ENCODE measurements at places on chromosomes 12 and 14. TPM values are rescaled to one million over a fixed set of nuclear protein-coding genes. Genes with fewer than 3 reads are reported as not detected.

TDRD9 gene
- 1.1 TPM for total RNA-seq

- DNase-seq, result no peak
Observed at GRCh38 chr12:25041006-25041741, 92.3 kb upstream of the BCAT1 start.

GRCh38 chr14:88227693-88228092 lies 95.4 kb downstream of the KCNK10 start:
- no peak for DNase-seq

GRCh38 chr12:10873378-10873777 lies 10.7 kb downstream of the PRH1 start:
- DNase-seq, result no peak

EPYC gene
- total RNA-seq, result not detected

ERBB3 gene
- total RNA-seq, result 22.7 TPM

DNA sequence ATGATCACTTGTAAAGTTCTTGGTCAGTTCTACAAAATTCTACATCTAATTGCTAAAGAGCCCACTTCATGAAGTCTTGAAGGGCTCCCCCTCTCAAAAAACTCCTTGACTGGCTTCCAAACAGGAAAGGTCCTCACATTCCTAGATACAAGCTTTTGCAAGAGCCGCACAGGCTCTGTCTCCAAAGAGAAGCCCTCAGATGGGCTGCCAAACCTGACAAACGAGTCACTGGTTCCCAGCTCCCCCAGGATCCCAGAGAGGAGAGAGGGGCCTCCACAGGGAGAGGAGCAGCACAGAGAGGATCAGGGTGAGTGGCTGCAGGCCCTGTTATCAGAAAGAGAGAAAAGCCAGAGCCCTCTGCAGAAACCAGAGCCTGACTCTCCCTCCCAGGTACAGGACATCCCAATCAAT lies 5.8 kb downstream of the NID2 start:
- no peak for DNase-seq

- DNase-seq, result no peak
Observed at GRCh38 chr12:48157889-48158370, 615 bp upstream of the ASB8 start.

DNA sequence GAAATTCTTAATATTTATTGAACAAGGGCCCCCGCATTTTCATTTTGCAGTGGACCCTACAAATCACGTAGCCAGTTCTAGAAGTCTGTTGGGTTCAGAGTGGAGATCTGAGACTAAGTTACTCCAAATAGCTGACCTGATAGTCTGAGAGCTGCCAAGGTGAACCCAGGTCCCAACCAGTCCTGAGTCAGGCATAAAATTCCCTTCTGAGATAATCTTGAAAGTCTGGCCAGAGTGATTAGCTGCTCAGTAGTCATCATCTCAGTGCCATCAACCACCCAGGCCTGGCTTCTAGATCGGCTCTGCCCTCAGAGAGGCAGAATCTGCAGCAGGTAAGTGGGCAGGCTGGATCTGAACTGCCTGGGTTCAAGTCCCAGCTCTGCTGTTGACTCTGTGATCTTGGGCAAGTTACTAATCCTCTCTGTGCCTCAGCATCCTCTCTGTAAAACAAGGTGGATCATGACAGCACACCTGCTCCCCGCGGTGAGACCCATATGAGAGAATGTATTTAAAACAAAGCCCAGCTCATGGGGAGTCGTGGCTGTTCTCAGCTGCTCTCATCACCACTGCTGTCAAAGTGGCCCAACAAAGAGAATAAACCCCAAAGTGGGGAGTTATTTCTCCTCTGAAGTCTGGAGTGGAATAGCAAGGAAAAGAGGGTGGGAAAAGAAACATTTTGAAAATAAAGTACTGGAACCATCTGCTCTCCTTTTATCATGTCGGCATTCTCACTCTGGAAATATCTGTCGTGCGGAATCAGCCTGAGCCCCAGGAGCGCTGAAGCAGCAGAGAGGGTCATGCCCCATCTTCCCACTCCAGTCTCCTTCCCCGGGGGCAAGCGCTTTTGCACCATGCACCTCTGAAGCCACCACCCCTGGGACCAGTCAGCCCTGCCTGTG lies 193.3 kb downstream of the DPF3 start:
- DNase-seq, result no peak

- DNase-seq, result peak; percentile 66
Observed at GRCh38 chr12:100154474-100155247, 12.0 kb upstream of the BLTP3B start.

DNA sequence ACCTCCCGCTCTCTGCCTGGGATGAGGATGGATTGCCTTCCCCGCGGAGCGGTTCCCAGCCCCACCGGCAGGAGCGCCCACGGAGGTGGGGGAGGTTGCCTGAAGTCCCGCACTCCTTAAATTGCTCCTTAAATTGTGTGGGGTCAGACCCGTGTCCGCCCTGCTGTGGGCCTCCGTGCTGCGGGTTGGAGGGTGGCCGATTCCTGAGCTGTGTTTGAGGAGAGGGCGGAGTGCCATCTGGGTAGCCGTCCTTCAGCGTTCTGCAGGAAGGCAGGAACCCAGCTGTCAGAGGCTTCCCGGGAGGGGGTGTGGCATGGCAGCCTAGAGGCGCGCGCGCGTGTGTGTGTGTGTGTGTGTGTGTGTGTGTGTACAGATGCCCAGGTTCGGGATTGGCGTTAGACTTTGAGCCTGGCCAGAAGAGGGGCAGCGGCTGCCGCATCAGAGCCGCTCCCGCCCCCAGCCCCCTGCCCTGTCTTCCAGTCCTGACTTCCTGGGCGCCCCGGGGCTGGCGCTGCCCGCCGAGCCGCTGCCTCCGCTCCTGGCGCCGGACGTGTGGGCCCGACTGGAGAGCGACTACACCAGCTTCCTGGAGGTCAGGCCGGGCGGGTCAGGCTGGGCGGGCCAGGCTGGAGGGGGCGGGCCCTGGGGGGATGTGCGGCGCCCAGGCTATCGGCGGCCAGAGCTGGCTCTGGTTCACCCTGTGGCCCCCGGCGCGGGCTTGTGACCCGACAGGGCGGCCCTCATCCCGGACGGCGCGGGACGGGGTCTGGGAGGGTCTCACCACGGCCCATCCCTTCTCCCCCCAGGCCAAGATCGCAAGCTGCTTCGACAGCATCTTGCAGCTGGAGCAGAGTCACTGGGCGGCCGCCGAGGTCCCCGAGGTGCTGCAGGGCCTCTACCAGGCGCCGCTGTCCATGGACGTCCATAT lies 9.2 kb downstream of the EXOC3L4 start:
- no peak for DNase-seq

MANSC4 gene
- not detected for total RNA-seq

SPIC gene
- total RNA-seq, result not detected

Data from naive thymus-derived CD8-positive, alpha-beta T cell (primary cell).